Sciatic nerve (tissue), 2 donors: ENCODE measurements at places on chromosomes 12 and 14. TPM values are rescaled to one million over a fixed set of nuclear protein-coding genes. Genes with fewer than 3 reads are reported as not detected.

GPD1 gene
- 32.2 TPM for total RNA-seq

- no peak for DNase-seq
These were observed 132.7 kb downstream of the SSPN start for GRCh38 chr12:26327975-26328644.

LALBA gene
- total RNA-seq: not detected

DNA sequence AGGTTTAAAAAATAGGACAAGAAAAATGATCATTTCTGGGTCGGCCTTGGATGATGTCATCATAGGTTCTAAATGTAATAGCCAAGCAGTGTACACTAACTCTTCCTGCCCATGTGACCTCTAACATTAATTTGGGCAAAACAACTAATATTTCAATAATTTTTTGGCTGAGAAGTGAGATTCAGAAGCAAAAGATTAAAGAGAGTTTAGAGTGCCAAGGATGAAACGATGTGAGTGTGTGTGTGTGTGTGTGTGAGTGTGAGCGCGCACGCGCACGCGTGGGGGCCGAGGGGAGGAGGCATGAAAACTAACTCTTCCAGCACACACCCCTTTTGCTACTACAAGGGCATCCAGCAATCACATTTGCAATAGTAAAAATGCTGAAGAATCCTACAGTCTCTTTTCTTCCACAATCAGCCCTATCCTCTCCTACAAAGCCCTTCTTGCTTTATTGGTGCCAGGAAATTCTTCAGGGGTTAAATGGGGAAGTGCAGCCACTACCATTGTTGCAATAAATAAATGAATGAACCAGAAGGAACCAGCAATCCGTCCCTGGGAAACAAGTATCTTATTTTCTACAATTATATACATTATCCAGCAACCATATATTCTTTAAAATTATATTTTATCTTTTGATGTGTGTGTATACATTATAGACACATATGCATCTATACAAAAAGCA is 52.9 kb downstream of the PEBP1 start:
- peak; percentile 80 for DNase-seq

DNA sequence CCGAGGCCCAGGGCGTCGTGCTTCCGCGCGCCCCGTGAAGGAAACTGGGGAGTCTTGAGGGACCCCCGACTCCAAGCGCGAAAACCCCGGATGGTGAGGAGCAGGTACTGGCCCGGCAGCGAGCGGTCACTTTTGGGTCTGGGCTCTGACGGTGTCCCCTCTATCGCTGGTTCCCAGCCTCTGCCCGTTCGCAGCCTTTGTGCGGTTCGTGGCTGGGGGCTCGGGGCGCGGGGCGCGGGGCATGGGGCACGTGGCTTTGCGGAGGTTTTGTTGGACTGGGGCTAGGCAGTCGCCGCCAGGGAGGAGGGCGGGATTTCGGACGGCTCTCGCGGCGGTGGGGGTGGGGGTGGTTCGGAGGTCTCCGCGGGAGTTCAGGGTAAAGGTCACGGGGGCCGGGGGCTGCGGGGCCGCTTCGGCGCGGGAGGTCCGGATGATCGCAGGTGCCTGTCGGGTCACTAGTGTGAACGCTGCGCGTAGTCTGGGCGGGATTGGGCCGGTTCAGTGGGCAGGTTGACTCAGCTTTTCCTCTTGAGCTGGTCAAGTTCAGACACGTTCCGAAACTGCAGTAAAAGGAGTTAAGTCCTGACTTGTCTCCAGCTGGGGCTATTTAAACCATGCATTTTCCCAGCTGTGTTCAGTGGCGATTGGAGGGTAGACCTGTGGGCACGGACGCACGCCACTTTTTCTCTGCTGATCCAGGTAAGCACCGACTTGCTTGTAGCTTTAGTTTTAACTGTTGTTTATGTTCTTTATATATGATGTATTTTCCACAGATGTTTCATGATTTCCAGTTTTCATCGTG is 612 bp downstream of the MDM2 start:
- peak; percentile 88 for DNase-seq

CCDC177 gene
- total RNA-seq: not detected

DNA sequence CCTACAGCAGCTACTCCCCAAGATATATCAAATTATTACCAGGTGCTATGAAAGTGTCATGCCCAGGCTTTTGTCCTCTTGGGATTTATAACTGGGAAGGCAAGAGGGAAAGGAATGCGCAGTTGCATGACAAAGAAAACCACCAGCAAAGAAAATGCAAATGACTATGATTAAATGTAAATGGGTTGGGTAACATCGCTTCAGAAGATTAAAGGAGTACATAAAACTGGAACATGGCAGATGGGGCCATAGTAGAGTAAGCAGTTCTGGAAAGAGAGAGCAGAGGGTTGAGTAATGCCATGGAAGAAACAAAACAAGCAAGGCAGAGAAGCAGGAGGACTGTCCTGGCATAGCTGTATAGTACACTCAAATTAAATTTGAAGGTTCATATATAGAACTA is 493.1 kb downstream of the NOVA1 start:
- no peak for DNase-seq

DNA sequence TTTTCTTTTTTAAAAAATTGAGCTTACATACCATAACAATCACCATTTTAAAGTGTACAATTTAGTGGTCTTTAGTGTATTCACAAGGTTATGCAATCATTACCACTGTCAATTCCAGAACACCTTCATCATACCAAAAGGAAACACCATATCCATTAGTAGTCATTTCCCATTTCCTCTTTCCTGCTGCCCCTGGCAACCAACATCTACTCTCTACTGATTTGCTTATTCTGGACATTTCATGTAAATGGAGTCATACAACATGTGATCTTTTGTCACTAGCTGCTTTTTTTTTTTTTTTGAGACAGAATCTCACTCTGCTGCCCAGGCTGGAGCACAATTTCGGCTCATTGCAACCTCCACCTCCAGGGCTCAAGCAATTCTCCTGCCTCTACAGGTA is 66.8 kb upstream of the CFL2 start:
- DNase-seq: no peak

PLBD1 gene
- total RNA-seq: 17.1 TPM

- DNase-seq: no peak
These were observed 12.1 kb downstream of the BHLHE41 start for GRCh38 chr12:26112703-26113147.

DNA sequence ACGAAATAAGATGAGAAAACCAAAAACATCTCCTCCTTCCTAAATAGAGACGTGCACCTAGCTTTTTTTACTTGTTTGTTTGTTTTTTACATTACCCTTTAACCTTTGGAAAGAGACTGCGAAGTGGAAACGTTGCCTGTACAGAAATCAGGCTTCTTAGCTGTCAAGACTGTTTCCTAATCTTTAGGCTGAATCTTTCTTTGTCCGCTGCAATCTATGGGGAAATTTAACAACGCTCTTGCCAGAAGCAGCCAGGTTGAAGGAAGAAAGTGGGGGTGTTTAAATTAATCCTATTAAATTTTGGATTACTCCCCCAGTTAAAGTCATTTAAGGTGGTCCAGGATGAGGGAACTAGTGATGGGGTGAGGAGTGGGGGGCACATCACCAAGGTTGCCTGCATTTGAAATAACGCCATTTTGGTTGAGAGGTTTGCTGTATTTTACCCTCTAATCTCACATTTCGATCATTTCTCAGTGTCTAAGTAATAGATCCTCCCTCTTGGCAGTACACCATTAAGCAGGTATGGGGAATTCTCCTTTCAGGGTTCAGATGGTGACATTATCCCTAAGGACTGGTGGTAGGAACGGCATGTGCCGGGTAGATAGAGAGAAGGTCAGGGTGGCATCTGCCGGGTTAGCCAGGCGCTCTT is 2.6 kb downstream of the FLRT2 start:
- no peak for DNase-seq

GRCh38 chr14:23646648-23647549 is 10.7 kb downstream of the DHRS2 start:
- DNase-seq: no peak

EIF2S3B gene
- 0.62 TPM for total RNA-seq

PDZRN4 gene
- total RNA-seq: 38.5 TPM

ZFHX2 gene
- 7.4 TPM for total RNA-seq

DNA sequence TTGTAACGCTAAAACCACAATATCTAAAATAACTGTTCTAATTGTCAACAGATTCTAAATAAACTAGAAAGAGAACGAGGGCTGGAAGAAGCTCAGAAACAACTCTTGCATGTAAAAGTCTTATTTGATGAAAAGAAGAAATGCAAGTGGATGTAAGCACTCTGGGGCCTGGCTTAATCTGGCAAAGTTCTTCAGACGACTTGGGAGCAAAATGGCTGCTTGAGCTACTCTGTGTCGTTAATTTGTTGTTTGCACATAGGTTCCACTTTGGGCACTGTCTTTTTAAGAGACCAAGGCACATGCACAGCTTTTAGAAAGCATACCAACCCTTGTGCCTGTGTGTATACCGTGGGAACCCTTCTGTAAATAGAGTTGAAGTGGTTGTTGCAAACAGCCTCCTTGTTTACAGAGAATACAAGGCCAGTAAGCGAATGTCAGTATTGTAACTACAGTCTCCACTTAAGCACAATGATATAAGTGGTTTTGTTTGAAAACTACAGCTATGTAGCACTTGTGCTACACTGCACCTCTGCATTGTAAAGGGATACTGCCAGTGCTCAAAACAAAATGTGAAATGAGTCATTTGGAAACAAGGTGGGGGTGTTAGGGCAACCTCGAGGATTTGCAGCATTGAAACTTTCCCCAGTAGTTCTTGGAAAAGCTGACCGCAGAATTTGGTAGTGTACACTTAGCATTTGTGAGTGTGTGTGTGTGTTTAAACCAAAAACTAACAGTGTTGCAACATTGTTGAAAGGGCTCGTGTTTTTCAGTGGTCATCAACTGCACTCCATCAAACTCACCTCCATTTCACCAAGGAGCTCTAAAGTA is 154.3 kb downstream of the CEP83 start:
- no peak for DNase-seq

DNA sequence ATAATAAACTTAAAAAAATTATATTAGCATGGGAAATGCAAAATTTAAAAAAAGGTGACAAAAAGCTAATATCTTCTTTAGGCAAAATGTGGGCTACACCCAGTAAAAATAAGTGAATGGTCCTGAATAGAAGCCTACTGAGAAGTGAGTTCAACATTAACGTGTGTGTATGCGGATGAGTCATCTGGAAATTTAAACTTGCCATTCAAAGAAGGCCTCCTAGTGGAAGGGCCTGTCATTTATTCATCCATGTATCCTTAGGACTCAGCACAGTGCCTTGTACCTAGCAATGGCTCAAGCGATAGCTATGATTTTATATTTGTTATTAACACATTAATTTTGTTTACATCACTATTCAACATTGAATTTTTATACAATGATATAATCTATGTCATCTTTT is 226.2 kb downstream of the NUBPL start:
- DNase-seq: no peak

- peak; percentile 64 for DNase-seq
These were observed 1.7 kb downstream of the PDE3A start for GRCh38 chr12:20370014-20370386.

DNA sequence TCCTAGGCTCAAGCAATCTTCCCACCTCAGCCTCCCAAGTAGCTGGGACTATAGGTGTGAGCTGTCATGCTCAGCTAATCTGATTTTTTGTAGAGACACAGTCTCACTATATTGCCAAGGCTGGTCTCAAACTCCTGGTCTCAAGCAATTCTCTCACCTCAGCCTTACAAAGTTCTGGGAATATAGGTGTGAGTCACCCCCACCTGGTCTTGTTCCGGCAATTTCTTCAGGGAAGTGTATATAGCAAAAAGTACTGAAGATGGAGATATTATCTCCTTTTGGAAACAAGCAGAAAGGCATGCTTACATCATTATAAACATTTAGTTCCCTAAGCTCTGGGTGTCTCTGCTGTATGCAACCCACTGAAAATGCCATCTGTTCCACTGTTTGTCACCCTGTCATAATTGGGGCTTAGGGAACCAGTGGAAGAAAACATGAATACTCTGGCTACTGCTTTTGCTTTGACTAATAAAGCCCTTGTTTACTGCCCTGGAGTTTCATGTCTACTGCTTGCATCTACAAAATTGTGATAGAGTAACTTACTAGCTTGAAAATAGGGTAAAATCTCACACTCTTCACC is 940.2 kb downstream of the GALC start:
- DNase-seq: no peak

DNA sequence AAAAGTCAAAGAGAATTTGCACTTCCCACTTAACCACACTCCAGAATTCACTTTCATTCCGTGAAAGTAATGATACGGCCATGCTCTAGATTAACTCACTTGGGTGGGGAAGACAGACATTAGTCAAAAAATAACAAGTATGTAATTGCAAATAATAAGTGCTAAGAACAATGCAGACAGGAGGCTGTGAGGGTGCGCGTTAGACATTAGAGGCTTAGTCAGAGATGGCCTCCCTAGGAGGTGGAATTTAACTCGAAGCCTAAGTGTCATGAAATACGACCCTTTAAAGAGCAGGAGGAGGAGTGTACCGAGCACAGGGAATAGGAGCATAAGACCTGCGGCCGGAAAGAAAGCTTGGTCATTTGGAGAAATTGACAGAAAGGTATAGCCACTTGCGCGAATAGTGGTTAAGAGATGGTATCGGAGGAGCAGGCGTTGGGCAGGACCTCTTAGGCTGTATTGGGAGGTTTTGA is 628 bp downstream of the SNRPF start:
- DNase-seq: no peak

GRCh38 chr12:116516657-116517056 is 42.5 kb upstream of the MAP1LC3B2 start:
- no peak for DNase-seq

KRT85 gene
- total RNA-seq: not detected

DNA sequence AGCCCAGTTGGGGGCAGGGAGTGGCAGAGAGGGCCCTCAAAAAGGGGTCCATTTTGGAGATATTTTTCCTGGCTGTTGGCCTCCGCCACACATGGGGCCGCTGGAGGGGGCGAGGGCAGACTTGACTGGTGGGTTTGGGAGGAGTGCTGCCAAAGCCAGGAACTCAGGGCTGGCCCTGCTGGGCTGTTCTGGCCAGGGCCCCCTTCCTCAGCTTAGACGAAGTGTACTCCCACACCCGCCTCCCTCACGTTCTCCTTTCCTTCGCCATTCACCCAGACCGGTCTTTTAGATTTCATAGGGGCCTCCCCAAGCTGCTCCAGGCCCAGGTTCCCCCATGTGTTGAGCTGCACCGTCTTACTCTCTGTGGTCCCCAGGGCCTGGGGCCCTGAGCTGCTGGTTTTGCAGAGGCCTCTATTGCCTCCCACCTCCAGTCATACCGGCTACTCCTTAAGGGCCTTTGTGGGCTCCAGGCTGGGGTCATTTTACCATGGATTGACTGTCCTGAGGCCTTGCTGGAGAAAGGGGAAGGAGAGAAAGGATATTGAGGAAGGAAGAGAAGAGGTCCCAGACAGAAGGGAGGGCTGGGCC is 1.3 kb downstream of the KRT7 start:
- no peak for DNase-seq

- no peak for DNase-seq
These were observed 72.2 kb downstream of the BRMS1L start for GRCh38 chr14:35898217-35898775.

BDKRB2 gene
- 50.4 TPM for total RNA-seq
